ENCODE measurements at places on chromosomes 5 and 9.

DNA sequence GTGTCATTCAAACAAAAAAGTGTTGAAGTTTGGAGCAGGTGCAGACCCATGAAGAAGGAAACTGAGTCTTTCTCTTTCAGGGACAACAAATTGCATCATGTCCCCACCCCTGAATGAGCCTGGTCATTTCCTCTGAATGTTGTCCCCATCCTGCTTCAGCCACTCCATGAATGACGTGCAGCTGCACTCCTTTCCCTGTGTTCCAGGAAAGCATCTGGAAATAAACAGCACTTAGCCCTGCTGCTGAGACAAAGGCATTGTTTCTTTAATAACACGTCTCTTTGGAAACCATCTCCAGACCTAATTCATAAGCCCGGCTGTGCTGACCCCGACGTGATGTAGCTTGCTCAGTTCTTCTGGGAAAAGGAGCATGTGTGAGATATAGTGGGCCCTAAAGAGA is 682.3 kb downstream of the BRINP1 start:
- no peak for DNase-seq

GRCh38 chr5:1477341-1477740 is 32.1 kb upstream of the SLC6A3 start:
- no peak for DNase-seq

- DNase-seq: no peak
These were observed 5.2 kb downstream of the BARHL1 start for GRCh38 chr9:132587592-132587955.

GRCh38 chr5:64015824-64016223 is 53.6 kb upstream of the HTR1A start:
- no peak for DNase-seq

DNA sequence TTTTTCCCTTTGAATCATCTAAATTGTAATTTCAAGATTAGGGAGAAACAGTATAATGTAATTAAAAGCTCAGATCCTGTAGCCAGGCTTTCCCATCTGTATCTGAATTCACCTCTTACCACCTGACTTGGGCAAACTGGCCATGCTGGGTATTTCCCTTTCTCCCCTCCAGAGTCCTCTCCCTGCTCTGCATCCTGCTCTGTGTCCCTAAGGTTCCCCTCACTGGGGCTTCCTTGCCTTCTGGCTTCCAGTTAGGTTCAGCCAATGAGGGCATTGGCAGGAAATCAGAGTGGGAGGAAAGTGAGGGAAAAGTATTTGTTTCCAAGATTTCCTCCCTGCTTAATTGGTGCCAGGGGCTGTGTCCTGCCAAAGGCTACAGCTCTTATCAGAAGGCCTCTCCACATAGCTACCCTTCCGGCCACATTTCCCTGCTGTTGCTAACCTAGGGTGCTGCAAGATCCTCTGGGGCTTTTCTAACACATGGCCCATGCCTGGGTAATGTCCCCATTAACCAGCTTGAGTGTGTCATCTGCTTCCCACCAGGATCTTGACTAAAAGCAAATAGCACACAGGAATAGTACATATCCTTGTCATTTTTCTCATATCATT is 51.0 kb upstream of the MPDZ start:
- no peak for DNase-seq

DNA sequence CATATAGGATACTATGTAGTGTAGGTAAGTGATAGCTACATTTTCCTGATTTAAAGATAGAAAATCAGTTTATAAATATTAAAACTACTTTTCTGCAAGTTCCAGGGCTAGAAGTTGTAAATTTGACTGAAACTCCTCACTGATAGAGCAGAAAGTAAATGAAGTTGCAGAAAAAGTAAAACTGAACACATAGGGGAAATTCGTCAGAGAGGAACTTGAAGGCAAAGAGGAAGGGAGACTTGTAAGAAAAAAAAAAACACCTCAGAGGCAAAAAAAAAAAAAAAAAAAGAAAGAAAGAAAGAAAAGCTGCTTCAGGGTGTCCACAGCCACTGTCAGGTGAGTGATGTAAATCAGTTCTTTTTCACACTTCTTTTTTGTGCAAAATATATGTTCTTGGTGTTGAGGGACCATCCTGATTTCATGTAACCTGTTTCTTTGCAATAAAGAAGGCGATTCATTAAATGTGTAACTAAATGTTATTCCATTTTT is 336.2 kb upstream of the ZNF462 start:
- no peak for DNase-seq

- no peak for DNase-seq
These were observed 545 bp upstream of the CTSV start for GRCh38 chr9:97039514-97039860.

DNA sequence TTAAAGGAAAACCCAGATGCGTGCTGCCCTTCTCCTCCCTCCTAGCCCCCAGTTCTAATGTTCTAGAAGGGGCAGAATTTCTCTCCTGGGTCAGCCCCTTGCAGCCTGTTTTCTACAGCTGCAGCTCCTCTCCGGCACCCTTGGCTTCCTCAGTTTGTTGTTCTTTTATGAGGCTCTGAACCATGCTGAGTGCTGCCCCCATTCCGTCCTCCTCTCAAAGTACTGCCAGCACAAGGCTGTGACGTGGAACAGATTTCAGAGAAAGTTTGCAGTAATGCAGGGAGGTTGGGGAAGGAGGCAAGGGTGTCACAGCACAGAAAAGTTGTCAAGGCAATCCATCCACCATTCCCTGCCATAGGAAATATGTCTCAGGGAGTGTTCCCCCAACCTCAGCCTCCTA is 63.3 kb downstream of the RGS3 start:
- DNase-seq: no peak

DNA sequence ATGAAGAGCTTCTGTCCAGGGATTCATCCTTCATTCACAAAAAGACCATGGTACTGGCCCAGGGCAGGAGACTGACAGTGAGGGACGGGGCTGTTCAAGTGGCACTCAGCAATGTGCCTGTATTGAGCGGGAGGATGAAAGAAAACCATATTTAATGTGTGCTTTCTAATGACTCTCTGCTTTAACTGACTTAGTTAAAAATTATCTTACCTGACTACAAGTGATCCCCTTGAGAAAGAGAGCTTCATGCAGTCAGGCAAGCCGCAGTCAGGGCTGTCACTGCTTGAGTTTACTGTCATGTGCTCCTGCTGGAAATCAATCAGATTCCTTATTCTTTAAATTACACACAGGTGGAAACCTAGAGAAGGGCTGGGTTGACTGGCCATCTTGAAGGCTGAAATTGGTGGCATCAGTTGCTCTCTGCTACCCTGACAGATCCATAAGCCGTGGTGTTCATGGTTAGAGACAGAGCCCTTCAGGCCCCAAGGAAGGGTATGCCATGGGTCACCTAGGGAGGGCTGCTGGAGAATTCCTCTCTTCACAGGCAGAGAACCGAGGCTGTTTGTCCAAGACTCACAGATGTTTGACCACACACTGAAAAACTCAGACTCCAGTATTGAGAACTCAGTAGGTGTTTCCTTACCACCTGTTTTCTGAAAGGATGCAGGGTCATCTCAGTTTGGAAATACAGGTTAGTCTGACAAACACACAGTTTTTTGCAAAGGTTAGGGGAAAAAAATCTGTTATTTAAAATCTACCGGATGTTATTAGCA is 70.9 kb downstream of the TRIO start:
- DNase-seq: no peak

DNA sequence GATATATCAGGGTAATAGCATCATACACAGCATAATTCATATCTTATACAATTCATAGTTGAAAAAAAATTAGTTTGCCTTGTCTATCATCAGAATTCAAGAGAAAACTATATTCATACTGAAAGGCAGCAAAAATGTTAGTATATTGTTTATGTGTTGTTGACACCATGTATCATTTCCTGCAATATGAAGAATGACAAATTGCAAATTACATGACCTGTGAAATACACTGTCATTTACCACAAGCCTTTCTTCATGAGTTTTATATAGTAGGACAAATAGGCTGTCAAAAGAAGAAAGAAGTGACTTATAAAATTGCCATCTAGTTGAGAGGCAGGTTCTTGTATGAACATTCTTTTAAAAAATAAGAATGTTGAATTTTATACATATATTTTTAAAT is 1136.3 kb upstream of the CDH9 start:
- DNase-seq: no peak

GRCh38 chr5:34790069-34790468 is 48.9 kb upstream of the TTC23L start:
- no peak for DNase-seq

GRCh38 chr5:32760091-32760509 is 49.0 kb downstream of the NPR3 start:
- DNase-seq: no peak

GRCh38 chr5:122219436-122220166 is 90.3 kb downstream of the ZNF474 start:
- DNase-seq: no peak

DNA sequence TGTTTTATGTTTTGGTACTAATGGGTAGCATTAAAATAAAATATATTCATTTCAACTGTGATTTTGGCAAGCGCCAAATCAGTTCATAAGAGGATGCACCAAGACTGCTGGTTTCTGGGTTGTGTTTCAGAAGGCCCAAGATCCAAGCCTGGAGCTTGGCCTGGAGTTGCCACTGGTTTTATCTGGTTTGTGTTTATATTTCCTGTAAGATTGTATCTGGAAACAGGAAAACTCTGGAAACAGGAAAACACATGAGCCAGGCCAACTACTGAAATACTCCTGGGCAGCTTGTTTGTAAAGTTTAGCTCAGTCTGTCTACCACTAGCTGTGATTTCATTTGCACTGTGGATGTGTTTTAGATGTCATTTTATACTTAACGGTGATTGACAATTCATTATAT is 5.5 kb downstream of the FSTL4 start:
- DNase-seq: no peak

- no peak for DNase-seq
These were observed 481.9 kb downstream of the CHSY3 start for GRCh38 chr5:130386155-130386554.

DNA sequence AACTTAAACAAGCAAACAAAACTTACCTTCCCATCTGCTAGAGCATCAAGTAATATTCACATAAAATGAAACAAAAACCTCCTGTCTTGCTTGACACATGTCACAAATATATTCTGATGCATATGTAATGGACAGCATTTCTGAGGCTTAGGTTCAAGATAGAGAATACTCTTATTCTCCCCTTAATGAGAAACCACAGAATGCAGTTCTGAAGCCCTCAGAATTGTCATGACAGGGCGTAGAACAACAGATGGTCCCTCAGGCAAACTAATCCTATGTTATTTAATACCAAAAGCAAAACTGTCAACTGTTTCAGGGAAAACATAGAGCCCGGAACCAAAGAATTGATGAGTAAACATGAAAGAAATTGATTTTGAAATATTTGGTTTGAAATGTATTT is 229.9 kb upstream of the RIOK2 start:
- no peak for DNase-seq

- no peak for DNase-seq
These were observed 9.8 kb upstream of the CPLX2 start for GRCh38 chr5:175861337-175862130.

GRCh38 chr5:130222573-130222972 is 318.3 kb downstream of the CHSY3 start:
- DNase-seq: no peak

GRCh38 chr5:102807878-102808502 is 52.9 kb downstream of the PAM start:
- no peak for DNase-seq
